HT1080 (cell line): ENCODE measurements at places on chromosomes 1 and 21.

GRCh38 chr1:208852911-208853310 is 608.7 kb upstream of the PLXNA2 start:
- no peak for DNase-seq

GRCh38 chr1:170214117-170215032 is 68.6 kb downstream of the NTMT2 start:
- peak; percentile 32 for DNase-seq

DNA sequence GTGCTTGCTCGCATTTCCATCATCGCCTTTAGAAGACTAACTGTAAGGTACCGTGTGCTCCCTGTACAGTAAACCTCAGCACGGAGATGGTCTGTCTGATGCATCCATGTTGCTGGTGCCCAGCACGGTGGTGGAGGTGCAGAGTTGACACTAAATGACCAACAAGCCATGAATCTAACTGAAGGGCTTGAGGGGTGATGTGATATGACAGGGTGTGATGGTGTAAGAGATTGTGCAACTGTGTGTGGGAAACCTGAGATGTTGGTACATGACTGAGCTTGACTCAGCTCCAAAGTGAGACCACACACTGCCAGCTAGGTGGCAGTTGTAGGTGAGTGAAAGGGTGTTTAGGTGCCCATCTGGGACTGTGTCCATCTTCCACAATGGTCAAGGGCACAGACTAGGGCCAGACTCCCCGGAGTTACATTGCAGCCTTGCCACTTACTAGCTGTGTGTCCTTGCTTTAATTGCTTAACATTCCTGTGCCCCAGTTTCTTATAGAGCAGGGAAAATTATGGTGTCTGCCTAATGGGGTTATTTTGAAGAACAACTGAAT is 21.4 kb downstream of the SLC2A1 start:
- DNase-seq: peak; percentile 91

- no peak for DNase-seq
These were observed 185.3 kb upstream of the USP24 start for GRCh38 chr1:55400508-55400907.

DNA sequence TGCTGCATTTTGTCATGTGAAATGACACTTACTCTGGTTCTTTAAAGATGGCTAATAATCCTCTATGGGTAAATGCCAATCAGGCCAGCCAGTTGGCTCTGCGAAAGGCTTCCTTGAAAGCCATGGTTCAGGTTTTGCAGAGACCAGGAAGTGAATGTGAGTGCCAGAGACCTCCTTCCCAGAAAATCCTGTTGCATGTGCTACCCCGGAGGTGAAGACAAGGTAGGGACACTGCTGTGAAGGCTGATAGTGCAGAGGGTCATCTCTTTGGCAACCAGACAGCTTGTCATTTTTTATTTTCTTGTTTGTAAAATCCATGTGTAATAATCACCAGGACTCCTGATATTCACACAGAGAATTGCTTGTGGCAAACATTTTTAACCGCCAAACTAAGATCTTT is 18.7 kb downstream of the LRRC8D start:
- DNase-seq: no peak

- no peak for DNase-seq
These were observed 1382.6 kb upstream of the ADGRL2 start for GRCh38 chr1:80418134-80418533.

DNA sequence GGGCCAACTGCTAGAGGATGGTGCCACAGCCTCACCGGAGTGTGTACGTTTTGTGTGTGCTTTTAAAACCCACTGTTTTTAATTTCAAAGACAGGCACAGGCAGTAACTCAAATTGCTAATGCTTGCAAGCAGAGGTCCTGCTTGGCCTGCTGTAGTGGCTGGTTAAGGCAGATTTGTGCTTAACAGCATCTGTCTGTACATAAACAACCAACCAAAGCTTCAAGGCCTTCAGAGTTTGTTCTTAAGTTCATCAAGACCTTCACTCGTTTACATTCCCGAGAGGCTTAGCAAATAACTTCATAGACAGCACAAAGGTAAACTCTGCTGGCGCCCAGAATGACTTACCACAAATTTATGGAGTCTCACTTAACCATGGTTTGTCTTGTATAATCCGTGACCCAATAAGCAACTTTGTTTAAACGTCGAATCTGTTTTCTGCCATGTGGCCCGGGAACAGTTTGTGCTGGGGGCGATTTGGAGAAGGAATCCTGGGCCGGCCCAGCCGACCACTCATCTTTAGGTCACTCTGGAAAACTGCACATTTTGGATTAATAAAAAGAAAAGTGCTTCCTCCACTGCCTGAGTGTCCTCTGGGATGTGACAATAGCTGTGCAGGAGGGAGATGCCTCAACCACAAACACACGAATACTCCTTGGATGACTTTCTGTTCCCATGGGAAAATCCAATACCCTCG is 58.1 kb downstream of the CAPZB start:
- no peak for DNase-seq

- no peak for DNase-seq
These were observed 680.3 kb downstream of the PLA2G4A start for GRCh38 chr1:187509091-187509490.

DNA sequence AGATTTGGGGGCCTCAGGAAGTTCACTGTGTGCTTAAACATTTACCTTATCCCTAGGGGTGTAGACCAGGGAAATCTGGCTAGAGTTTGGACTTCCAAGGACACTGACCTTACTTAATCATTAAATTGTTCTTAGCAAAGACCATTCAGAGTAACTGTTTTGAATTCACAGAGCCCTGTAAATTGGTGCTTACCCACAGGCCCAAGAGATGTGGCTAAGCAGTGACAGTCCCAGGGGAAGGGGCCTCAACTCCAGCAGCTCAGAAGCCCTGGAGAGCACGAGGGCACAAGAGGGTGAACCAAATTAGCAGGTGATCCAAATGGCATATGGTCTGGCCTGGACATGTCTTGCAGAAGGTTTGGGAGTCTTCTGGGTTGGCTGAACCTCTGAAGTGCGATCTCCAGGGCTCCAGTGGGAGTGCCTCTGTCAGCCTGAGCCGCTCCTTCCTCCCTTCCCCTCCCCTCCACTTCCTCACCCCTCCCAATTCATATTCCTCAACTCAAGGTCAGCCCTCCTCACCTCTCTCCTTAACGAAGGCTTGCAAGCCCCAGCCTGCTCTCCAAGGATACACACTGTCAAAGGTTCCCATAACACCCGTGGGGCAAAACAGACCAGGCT is 4.3 kb downstream of the PAQR7 start:
- no peak for DNase-seq

GRCh38 chr21:45032977-45033710 is 41.2 kb upstream of the ADARB1 start:
- DNase-seq: no peak

GRCh38 chr21:39189857-39190604 is 6.8 kb upstream of the PSMG1 start:
- DNase-seq: peak; percentile 19

- DNase-seq: peak; percentile 7
These were observed 1359.6 kb downstream of the PLA2G4A start for GRCh38 chr1:188188317-188188716.

GRCh38 chr21:42426876-42427480 is 23.3 kb downstream of the UBASH3A start:
- DNase-seq: no peak

DNA sequence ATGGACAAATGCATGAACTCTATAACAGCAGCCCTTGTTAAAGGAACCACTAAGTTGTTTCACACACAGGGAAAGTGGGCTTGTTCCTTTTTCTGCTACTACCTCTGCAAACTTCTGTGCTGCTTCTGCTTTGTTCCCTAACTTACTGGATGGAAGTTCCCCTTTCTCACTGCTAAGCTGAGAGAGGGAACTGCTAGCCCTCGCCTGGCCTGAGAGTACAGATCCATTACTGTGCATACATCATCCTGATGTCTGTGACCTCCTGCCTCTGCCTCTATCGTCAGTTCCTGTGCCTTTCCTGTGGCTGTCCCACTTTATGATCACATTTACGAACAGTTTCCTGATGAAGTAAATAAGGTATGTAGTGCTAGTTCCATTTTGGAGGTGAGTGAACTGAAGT is 3.5 kb downstream of the GNAT2 start:
- DNase-seq: no peak

- DNase-seq: no peak
These were observed 2.4 kb upstream of the MMP23B start for GRCh38 chr1:1629430-1630190.

DNA sequence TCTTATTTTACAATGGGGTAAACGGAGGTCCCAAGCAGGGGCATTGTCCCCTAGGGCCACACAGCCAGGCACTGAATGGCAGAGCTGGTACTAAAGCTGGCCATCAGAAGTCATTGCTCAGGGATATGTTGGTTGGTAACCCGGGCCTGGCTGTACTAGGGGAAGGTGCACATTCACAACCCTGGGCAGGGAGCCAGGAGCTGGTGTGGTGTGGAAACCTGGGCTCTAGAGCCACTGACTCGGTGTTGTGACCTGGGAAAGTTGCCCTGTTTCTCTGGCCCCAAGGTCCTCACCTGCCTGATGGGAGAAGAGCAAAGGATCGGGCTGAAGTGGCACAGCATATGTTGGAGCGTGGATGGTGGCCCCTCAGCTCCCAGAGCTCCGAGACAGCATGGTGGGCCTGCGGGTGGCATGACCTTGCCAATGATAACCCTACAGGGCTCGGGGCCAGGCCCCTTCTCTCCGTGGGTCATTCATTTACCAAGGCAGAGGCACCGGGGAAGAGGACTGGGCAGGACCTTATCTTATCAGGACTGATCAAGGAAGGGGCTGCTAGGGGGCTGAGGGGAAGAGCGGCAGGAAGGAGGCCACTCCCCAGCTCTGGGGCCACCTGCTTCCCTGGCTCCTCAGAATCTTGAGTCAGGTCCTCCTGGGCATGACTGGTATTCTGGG is 274.1 kb downstream of the TRABD2B start:
- DNase-seq: no peak

DNA sequence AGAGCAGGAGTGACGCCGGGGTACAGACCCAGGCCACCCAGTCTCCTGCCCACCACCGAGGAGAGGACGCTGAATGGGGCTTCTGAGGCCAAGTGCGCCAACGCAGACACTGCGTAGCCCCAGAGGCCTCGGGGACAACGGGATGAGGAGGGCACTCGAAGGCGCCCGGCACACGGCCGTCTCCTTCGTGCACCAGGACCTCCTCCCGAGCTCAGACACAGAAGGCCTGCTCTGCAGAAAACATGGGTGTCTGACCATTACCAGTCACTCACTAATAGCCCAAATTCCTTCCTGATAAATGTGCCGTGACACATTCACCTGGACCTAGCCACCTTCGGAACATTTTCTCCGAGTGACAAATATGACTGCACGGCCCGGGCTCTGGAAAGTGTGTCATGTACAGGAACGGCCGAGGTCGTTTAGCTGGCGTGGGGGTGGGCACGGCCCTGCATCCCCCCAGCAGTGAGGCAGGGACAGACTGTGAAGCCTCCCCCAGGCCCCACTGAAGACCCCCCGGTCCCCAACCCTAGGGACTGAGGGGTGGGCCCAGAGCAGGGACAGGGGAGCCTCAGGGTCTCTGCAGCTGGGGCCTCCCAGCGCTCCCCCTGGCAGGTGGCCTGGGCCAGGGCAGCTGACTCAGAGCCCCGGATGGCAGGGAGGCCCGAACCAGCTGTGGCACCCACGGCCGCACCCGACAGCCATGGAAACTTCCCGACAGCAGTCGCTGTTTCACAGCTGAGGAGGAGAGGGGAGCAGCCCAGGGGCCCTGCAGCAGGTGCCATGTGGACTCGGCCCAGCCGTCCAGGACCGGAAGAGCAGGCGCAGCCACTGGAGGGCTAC is 16.7 kb upstream of the COL6A2 start:
- no peak for DNase-seq

GRCh38 chr1:101732261-101732660 is 264.5 kb downstream of the OLFM3 start:
- no peak for DNase-seq

DNA sequence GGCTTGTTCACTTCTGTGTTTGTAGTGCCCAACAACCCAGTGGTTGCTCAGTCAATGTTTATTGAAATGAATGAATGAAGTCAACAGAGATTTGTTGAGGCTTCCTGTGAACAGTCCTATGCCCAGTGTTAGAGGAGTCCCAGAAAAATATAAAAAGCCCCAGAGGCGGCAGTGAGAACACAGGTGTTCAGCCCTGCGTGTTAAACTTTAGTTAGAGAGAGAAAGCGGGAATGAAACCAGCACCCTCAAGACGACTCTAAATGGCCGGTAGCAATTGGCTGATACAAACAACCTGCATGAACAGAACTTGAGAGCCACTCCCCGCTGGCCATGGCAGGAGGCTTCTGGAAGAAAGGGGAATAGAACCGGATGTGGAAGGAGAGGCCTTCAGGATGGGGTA is 22.6 kb downstream of the TMEM51 start:
- no peak for DNase-seq

DNA sequence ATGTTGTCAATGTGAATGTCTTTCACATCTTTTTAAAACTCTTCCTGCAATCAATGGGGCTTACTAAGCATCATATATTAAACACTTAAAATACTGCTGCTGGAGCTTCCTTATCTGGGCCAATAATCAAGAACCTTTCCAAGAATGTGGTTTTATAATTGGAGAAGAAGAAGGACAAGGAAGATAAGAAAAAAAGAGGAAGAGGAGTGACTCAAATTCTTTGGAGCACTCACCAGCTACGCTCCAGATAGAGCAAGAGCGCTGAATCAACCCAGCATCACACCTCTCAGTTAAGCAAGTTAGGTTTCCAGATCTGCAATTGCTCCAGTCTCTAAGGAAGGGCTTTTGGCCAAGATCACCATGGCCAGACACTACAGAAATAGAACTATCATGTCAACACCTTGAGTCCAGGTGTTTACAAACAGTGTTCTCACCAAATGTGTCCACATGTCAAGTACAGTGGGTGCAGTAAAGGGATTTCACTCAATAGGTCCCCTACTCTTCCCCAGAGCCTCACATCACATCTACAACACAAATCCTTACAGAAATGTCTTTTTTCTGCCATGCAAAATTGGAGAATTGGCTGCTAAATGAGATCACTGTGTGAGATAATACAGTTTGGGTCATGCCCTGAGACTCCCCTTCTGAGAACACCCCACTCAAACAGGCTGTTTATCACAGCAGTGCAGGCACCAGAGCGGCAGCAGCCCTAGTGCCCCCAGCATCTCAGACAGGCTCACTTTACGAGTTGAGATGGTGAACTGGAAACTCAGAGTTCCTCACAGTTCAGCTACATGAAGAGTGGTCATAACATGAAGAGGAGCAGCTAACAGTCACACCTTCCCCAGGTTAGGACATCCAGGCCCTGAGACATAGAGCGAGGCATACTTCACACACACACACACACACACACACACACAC is 1.7 kb upstream of the SPRR2B start:
- DNase-seq: no peak

GRCh38 chr1:27655151-27655937 is 16.6 kb downstream of the IFI6 start:
- no peak for DNase-seq

DNA sequence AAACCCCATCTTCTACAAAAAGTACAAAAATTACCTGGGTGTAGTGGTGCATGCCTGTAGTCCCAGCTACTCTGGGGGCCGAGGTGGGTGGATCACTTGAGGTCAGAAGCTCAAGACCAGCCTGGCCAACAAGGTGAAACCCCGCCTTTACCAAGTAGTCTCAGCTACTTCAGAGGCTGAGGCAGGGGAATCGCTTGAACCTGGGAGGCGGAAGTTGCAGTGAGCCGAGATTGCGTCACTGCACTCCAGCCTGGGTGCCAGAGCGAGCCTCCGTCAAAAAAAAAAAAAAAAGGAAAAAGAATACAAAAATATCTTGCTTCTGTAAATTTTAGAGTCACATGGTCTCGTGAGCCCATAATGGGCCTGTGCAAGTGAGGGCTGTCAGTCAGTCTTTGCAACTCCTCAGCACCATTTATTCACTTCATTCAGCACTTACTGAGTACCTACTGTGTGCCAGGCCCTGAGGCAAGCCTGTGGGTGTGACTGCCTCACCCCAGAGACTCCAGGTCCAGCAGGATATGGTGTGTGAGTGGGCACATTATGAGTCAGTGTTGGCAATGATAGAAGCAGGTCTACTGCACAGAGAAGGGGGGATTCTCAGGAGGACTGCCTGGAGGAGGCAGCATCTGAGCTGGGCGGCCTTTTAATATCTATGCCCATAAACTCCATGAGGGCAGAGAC is 46.8 kb upstream of the TARDBP start:
- DNase-seq: peak; percentile 68
